Activated T-cell treated with anti-CD3 and anti-CD28 coated beads for 1 hour (primary cell): ENCODE measurements at places on chromosomes 4 and X.
A peak's percentile ranks its signal among the peaks of the same experiment; 100 is the strongest.

DNA sequence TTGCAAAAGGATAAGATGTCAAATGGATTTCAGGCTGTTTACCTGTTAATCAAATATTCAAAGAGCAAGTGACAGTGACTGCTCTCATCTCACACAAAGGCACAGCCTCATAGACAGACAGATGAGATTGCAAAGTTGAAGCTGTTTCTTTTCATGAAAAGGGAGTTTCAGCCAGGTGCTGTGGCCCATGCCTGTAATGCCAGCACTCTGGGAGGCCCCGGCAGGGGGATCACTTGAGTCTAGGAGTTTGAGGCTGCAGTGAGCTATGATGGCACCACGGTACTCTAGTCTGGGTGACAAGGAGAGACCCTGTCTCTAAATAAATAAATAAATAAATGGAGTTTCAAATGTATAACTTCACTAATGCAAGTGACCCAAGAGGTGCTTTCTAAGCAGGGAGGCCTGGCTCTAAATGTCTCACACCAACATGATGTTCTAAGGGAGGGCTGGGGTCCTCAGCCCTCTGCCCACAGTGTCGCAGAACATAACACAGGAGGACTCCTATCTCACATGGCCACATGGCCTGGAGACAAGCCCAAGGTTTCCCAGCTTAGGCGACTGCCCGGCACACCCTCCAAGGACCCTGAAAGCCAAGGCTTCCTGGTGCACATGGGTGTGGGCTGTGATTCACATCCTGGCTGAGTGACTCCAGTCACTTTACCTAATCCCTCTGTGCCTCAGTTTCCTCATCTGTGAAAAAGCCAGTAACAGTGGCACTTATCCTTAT, 26.8 kb downstream of the PPP2R2C start:
- no peak for DNase-seq

GRCh38 chr4:85701861-85702321, 226.9 kb downstream of the ARHGAP24 start:
- DNase-seq: no peak

- DNase-seq: no peak
These were observed 170.1 kb upstream of the SCML1 start for GRCh38 chrX:17567187-17567586.

DNA sequence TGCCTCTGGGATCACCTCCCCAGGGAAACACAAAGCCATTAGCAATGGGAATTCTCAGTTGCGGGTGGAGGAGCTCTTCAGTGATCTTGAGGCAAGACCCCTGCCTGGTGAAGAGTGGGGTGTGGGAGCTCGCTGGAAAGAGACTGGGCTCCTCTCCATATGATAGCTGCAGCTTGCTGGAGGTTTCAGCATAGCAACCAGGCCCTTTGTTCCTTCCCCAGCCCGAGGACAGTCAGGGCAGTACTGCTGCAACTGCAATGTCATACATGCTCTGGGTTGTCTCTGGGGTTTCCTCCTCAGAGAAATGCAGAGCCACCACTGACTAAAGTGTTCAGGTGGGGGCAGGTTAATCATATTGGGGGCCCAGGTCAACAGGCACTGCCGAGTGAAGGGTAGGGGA, 81.3 kb downstream of the ARHGAP24 start:
- no peak for DNase-seq

GRCh38 chr4:142369141-142369540, 477.0 kb downstream of the INPP4B start:
- no peak for DNase-seq

DNA sequence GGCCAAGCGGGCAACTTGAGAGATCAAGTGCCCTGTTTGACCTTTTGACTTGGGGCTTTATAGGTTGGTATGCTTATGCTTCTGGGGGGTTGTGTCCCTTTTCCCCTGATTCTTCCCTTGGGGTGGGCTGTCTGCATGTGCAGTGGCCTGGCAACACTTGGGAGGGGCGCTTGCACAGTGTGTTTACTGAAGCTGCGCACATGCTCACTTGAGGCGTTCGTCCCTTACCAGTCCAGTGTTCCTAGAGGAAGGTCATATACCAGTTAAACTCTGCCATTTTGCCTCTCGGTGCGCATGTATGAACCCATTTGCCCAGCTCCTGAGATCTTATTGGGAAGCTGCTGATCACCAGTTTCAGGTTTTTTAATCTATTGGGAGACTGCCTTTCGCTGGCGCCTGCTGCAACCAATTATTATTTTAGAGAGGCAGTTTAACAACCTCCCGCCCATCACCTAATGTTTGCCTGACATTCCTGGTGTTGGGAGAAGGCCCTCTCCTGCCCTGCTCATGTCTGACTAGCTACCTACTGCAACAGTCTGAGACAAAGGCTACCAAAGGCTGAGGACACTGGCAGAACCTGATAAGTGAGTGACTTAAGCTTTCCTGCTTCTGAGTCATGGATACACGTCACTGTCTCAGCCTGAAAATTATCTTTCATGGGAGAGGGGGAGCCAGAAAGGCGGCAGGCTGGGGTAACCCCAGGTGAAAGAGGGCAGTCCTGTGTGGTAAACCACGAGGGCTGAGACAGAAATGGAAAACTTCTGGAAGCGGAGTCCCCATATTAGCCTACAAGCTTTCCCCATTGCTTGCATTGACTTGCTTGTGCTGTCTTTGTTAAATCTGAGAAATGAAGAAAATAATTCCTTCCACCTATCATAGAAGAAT, 97.6 kb downstream of the CPE start:
- DNase-seq: no peak

- DNase-seq: no peak
These were observed 65.7 kb downstream of the TMEM154 start for GRCh38 chr4:152613841-152614721.

DNA sequence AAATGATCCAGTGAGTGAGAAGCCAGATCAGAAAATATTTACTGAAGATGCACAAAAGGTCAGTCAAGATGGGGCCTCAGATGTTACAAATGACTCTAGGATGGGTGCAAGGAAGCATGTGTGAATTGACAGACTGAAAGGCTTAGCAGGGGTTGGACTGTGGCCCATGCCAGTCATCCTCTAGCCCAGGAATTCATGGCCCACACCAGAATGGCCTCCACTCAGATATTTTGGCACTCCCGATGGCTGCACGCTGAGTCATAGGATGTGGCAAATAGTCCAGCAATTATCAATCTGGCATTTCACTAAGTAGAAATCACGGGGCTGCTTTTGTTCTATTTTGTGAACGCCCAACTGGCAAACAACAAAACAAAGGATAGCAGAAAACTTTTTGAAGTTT, 406.5 kb downstream of the IQCM start:
- DNase-seq: no peak

GRCh38 chr4:7557456-7557855, 122.7 kb upstream of the PSAPL1 start:
- no peak for DNase-seq

DNA sequence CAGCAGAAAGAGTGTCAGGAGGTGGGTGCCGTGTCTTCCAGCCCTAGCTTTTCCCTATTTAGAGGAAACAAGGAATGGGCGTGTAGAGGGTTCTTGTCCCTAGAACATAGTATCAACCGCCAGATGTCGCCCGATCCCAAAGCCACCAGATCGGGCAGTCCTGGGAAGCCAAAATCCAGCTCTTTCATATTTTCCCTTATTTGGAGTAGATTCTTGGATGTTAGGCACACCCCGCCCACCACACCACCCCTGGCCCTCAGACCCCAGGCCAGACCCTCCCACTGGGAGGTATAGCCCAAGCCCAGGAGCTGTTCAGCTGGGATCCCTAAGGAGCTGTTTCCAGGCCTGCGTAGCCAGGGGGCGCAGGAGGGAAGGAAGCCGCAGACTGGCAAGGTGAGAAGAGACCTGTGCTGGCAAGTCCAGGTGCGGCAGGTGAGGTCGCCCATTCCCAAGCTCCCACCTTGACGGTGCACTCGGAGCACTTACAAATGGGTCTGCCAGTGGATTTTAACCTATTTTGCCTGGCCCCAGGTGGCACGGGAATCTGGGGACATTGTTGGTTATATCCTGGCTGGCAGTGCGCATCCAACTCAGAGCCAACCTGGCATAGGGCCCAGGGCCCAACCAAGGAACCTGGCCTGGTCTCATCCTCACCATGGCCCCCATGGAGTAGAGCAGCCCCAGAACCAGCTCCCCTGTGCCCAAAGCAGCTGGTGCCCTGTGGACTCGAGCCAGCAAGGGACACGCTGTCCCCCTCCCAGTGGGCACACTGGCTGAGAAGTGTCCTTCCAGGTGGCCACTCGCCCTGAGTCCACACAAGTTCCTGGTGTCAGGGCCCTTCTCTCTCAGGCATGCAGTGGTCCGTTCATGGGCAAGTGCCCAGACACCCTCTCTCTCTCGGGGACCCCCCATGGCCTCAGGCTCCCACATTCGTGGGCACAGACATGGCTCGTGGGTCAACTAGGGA, 811 bp downstream of the FLNA start:
- DNase-seq: no peak

- DNase-seq: no peak
These were observed 77.0 kb downstream of the AFAP1 start for GRCh38 chr4:7862561-7863192.

GRCh38 chrX:69150281-69150960, 14.8 kb downstream of the PJA1 start:
- no peak for DNase-seq

DNA sequence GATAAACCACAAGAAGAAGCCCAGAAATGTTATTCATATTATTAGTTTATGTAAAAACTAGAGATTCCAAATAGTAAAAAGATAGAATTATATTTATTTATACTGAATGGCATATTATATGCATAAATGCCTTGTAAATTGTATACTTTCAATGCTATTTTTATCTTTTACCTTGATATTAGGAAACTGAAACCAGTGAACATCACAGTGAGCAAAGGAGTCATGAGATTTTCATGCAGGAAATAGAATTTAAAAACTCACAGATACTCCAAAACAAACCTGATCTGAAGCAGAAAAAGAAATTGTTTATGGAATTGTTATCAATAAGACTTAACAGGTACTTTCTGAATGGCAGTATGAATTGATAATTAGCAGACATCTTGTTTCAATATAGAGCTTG, 207.3 kb upstream of the CENPE start:
- DNase-seq: no peak

DNA sequence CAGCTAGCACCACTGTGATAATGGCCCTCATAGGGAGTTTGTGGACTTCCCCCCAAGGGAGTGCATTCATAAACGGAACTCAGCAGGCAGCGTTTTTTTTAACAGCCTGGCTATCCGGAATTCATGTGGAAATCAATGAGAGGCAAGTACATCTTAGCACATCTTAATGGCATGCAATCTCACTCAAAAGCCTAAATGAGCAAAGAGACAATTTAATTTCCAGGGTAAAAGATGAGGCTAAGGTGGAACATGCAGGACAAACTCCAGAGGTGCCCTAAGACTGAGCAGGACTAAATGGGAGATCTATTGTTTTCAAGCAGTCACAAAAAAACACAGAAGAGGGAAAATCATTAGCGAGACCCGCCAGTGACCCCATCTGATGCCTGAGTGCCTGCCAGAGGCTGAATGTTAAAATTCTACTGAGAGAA, 243.5 kb upstream of the KCNIP4 start:
- DNase-seq: no peak

- DNase-seq: no peak
These were observed 8.3 kb downstream of the S100G start for GRCh38 chrX:16658284-16658683.

GRCh38 chr4:141922236-141922635, 285.9 kb downstream of the IL15 start:
- no peak for DNase-seq

DNA sequence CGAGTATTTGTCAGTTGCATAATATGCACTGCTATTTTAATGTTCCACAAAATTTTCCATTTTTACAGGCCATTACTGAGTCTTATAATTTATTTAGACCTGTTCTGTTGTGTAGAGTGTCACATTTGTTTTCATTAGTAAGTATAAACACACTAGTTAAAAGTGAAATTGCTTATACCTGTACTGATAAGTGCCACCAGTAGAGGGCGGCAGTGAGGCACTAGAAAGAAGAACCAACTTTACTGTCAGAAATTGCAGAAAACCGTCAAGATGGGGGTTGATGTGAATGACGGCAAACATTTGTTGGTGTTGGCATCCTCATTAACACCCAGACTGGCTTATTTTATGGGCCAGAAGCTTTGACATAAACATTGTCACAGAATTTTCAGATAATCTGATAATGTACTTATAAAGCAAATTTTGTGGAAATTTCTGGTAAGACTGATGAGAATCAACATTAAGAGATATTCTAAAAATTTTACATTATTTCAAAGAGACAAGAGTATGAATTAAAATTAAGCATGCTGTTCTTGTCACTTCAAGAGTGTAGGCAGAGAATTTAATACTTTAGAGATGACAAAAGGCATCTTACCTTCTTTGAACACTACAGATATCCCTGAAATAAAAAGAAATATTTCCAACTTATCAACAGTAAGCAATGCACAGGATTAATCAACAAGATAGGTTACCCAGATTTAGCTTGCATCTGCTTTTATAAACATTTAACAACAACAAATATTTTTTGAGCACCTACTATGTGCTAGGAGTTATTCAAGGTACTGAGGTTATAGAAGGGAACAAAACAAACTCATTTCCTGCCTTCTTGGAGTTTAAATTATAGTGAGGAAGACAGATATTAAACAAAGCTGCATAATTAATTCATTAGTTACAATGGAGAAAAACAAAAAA, 24.9 kb downstream of the ALPK1 start:
- DNase-seq: peak; percentile 80

DNA sequence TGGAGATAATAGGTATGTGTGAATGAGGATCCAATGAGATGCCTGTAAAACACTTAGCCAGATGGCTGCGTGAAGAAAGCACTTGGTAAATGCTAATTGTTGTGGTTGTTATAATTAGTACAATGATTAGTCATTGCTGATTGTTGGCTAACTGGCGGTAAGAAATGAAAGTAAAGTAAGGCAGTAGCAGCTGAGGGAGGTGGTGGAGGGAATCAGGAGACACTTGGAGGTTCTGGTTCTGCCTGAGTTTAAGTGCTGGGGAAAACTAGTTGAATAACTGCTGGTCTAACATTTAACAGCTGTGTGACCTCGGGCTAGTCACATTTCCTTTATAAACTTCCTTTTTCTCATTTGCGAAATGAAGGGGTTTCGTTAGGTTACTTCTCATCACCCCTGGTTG, 30.9 kb downstream of the CD38 start:
- DNase-seq: no peak

GRCh38 chrX:104310090-104310489, 55.4 kb upstream of the ESX1 start:
- no peak for DNase-seq

GRCh38 chr4:138655985-138656384, 359.6 kb upstream of the NOCT start:
- DNase-seq: no peak

- no peak for DNase-seq
These were observed 136.9 kb upstream of the VCX start for GRCh38 chrX:7706032-7706431.
